ENCODE measurements at places on chromosomes 2 and 18. TPM values are rescaled to one million over a fixed set of nuclear protein-coding genes. Genes with fewer than 3 reads are reported as not detected.

CFAP53 gene
- total RNA-seq, result 1.5 TPM

KRTCAP3 gene
- total RNA-seq, result 15.4 TPM

G6PC2 gene
- not detected for total RNA-seq

CCBE1 gene
- 1.1 TPM for total RNA-seq

CD8B gene
- not detected for total RNA-seq

CRYBA2 gene
- 30.1 TPM for total RNA-seq

SPATA3 gene
- total RNA-seq, result not detected

CIB4 gene
- total RNA-seq, result not detected

GALR1 gene
- total RNA-seq, result 4.0 TPM

CDKL4 gene
- total RNA-seq, result 2.0 TPM

LINC00305 gene
- total RNA-seq, result 1.6 TPM

DPP10 gene
- 44.6 TPM for total RNA-seq

TMEM178A gene
- total RNA-seq, result 28.7 TPM

SERPINB12 gene
- total RNA-seq, result not detected

MAP3K20 gene
- 19.0 TPM for total RNA-seq

TGFBRAP1 gene
- total RNA-seq, result 20.0 TPM

OR6B2 gene
- not detected for total RNA-seq

SLC5A7 gene
- 1.8 TPM for total RNA-seq

VWA3B gene
- total RNA-seq, result 0.47 TPM

SCN7A gene
- 3.3 TPM for total RNA-seq

FTCDNL1 gene
- 1.2 TPM for total RNA-seq

BBS5 gene
- total RNA-seq, result 8.2 TPM

CDH2 gene
- total RNA-seq, result 210 TPM

ROCK2 gene
- 41.9 TPM for total RNA-seq

ITGB6 gene
- total RNA-seq, result 7.0 TPM

POTEJ gene
- total RNA-seq, result 0.19 TPM

FHOD3 gene
- total RNA-seq, result 1.6 TPM

GPR75 gene
- 3.9 TPM for total RNA-seq

GATA6 gene
- total RNA-seq, result 112 TPM

CDH20 gene
- 0.65 TPM for total RNA-seq

GKN2 gene
- not detected for total RNA-seq

LHCGR gene
- total RNA-seq, result not detected

FER1L5 gene
- 1.0 TPM for total RNA-seq

GCG gene
- total RNA-seq, result 92.9 TPM

MRPS9 gene
- total RNA-seq, result 42.3 TPM

POTEC gene
- not detected for total RNA-seq

C2orf72 gene
- total RNA-seq, result 11.1 TPM

TNP1 gene
- total RNA-seq, result 1.1 TPM

UCN gene
- 2.4 TPM for total RNA-seq

MSTN gene
- 0.38 TPM for total RNA-seq

DYNC2LI1 gene
- 29.2 TPM for total RNA-seq

LIMS2 gene
- 6.1 TPM for total RNA-seq

CHRNG gene
- total RNA-seq, result not detected

SALL3 gene
- total RNA-seq, result 0.51 TPM

TMEM198 gene
- 8.2 TPM for total RNA-seq

HOXD3 gene
- total RNA-seq, result not detected

Data from progenitor cell of endocrine pancreas (in vitro differentiated cells).